Kidney (tissue), 22 donors: ENCODE measurements at places on chromosomes 6 and 20. TPM values are rescaled to one million over a fixed set of nuclear protein-coding genes. Genes with fewer than 3 reads are reported as not detected.

HSPA1L gene
- polyA plus RNA-seq, result 2.3 TPM

MYLK2 gene
- not detected for polyA plus RNA-seq

EMILIN3 gene
- 0.32 TPM for polyA plus RNA-seq

DNA sequence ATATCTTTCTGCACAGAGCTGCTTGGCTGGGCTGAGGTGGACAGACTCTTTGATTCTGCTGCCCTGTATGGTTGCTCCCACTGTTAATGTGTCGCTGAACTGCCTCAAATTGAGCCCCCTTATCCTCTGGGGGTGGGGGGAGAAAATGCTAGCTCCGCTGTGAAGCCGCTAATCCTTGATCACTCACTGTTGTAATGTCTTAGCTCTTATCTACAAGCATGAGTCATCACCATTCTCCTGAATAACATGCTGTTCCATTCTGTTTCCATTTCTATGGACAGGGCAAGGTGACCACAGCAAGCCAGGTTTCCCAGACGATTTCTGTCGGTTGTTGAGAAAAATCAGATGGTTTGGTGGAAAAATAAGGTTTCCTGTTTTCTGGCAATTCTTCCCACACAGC, 218.4 kb upstream of the GGTLC1 start:
- DNase-seq, result no peak

GRCh38 chr20:7912551-7912950, 27.7 kb downstream of the HAO1 start:
- no peak for DNase-seq

- no peak for DNase-seq
Measured at GRCh38 chr6:152980656-152981055, 2.2 kb downstream of the FBXO5 start.

DNA sequence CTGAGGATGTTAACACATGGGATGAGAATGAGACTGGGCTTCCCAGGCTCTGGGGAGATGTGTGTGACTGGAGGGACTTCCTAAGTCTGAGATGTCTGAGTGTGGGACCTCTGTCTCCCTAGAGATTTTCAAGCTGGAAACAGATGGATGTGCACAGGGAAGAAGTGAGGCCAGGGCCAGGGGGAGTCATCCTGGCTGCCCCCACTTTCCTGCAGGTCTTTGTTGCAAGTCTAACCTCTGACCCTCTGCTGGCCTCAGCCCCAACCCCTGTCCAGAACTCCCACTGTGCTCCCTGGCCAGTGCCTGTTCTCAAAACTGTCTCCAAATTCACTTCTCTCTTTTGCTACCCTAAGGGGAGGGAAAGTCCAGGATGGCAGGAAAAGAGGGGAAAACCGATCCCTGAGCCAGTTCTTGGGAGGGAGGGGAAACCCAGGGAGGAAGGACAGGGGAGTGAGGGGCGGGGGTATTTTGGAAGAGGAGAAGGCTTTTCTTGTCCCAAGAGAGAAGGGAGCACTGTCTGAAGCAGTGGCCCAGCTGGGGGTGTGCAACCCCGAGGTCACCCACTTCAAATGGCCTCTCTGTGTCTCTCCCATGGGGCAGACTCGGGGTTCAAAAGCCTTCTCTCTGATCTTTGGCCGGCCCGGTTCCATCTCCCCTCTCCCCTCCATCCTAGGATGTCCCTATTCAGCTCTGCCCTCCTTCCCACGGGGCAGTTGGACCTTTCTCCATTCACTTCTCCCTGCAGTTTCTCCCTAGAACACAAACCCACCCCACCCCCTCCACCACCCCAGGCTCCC, 3.1 kb downstream of the PPP1R18 start:
- DNase-seq, result no peak

GRCh38 chr6:115733426-115733825, 327.3 kb downstream of the FRK start:
- no peak for DNase-seq
